ENCODE measurements at places on chromosomes 13 and 19.

DNA sequence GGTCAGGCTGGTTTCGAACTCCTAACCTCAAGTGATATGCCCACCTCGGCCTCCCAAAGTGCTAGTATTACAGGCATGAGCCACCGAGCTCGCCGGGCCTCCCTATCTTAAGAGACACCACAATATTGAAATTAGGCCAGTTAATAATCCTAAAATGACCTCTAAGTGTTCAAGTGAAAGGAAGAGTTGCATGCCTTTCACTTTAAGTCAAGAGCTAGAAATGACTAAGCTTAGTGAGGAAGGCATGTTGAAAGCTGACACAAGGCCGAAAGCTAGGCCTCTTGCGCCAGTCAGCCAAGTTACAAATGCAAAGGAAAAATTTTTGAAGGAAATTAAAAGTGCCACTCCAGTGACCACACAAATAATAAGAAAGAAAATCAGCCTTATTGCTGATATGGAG is 144.5 kb upstream of the FNDC3A start:
- no peak for DNase-seq

DNA sequence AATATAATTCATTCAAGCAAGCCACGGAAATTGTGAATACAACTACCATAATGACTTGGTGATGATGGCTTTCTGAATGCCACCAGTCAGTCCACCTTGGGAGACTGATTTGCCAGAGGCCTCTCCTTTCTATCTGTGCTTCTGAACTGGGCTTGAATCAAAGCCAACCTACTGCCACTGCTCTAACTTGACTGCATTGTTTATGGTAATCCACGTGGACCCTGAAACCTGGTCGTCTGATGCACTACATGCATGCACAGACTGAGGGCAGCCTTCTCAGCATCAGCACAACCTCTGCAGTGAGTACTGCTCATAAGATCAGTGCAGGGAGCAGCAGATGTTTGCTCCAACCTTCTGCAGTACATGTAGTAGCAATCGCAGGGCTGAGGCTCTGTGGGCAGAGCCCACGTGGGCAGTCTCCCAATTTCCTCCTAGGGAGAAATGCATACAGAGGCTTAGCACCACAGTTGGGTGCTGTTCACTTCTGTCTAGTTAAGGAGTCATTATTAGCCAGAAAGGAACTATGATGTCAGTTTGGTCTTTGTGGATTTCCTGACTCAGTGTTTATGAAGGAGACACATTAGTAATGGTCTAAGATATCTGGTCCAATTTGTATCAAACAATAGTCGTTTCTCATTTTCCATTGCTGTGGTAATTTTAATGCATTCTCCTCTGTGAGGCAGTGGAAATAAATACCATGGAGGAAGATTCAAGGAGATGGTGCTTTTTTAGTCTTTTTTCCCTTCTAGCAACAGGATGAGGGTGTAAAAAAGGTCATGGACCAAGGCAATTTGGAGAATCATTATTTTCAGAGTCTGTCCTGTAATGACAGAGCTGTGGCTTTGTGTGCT is 82.5 kb downstream of the AKAP11 start:
- DNase-seq = no peak

- no peak for DNase-seq
Measured at GRCh38 chr13:93262729-93263345, 36.2 kb downstream of the GPC6 start.

- DNase-seq = peak; percentile 56
Measured at GRCh38 chr19:4136680-4137088, 12.8 kb upstream of the MAP2K2 start.

DNA sequence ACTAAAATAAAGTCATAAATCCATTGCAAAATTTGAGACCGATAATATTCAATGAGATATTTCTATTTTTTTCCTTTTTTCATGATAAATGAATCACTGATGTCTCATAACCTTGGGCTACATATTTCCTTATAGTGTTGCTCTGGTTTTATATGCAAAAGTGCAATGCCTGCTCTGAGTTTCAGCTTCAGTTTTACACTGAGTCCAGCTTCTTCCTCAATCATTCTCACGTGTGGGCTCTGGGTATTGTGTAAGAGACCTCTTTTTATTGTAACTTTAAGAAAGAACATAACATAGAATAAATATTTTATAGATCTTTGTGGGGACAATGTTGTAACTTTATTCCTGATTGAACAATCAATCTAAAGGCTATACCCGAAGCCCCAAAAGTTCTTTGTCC is 280.2 kb upstream of the EDNRB start:
- DNase-seq = no peak
